ENCODE measurements at places on chromosomes 2 and 18.

DNA sequence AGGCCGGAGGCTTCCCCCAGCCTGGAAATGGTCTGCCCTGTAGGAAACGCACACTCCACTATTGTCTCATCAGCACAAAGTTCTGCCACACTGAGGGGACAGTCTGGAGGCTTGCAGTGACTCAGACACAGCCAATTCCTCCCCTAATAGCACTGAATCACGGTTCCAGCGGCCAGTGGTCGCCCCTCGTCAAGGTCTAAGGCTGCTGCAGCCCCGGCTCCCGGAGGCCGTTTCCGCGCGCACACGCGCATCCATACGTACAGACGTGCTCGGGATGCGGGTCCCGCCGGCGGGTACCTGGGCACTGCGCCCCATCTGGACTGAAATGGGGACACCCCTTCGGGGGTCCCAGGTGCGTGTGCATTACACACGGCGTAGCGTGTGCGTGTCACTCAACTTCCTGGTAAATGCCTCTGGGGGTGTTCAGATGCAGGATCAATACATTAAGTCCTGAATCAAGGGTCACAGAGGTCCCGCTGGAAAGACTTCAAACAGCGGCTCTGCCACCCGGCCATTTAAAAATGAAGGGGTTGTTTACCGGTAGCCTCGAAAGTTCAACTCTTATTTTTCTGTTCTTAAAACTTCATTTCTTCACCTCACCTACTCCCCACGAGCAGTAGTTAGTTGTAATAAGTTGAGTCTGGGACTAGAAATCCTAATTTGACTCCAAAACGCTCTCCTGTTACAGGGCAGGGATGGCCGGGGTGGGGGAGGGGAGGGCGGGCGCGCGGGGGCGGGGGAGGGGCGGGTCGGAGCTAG lies 572 bp upstream of the ZNF516 start:
- DNase-seq = peak; percentile 66

DNA sequence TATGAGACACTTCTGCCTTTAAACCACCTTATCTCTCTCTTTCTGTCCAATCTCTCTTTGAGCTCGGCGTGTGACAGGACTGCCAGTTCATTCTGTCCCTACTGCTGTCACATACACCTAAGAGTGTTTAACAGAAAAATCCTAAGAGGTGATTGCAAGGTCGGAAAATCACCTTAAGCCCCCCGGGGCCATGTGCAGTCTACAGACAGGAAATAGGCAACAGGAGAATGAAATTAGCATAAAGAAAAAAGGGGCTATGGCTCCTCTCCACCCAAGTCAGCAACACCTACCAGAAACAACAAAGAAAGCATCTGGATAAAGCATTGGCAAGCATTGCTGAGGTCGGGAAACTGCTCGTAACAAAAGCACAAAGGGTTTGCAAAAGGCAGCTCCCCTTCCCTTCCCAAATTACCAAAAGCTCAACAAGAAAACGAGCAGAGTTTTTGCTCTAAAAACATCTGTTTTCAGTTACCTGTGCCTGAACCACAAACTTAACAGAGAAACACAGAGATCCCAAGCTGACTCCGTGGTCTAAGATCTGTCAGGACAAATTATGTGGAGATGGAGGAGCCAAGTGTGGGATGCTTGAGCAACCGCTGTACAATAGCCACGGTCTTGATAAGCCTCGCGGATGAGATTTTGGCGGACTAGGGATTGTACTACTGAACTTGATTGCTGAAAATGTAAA lies 30.4 kb downstream of the ANKRD44 start:
- DNase-seq = no peak

GRCh38 chr2:20062615-20063545 lies 11.5 kb upstream of the LAPTM4A start:
- no peak for DNase-seq

DNA sequence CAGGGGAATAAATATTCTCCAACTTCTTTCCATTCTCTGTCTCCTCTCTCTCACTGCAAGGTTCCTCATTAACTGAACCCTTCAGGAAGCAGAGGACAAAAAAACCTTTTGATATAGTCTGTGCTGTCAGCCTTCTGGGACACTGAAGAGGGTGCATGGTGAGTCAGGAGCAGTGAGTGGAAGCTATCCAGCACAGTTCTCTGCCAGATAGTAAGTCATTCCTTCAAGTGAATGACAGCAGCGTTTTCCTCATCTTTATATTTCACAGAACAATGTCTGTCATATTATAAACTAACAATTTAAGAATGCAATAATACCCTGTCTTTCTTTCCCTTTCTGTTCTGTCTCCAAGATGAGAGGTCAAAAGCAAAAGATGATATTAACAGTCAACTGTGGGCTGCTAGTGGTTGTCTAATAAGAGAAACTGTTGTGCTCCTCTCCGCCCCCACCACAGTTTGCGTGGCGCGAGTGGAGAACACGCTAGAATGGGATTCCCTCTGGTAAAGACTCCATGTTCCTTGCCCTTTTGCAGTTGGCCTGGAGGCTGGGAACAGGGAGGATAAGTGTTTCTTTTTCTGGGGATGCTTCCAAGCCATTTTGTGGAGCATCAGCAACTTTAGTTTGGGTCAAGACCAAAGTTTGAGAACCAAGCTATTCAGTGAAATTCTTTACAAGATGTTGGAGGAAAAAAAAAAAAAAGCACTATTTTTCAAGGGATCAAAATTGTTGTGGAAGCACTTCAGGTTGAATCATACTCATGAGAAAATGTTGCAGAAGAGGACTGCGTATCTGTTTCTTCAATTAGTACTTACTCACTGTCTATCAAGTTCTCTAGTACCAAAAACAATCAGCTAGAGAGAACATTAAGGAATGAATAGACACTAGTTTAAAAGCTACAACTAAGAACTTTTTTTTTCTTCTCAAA lies 430.2 kb downstream of the SETBP1 start:
- no peak for DNase-seq

GRCh38 chr2:28591711-28592335 lies 96.0 kb downstream of the PLB1 start:
- no peak for DNase-seq

GRCh38 chr2:118845005-118845521 lies 2.4 kb downstream of the EN1 start:
- no peak for DNase-seq

GRCh38 chr2:105187531-105187930 lies 54.0 kb upstream of the GPR45 start:
- no peak for DNase-seq

GRCh38 chr2:104638190-104638858 lies 215.6 kb upstream of the POU3F3 start:
- DNase-seq = no peak

DNA sequence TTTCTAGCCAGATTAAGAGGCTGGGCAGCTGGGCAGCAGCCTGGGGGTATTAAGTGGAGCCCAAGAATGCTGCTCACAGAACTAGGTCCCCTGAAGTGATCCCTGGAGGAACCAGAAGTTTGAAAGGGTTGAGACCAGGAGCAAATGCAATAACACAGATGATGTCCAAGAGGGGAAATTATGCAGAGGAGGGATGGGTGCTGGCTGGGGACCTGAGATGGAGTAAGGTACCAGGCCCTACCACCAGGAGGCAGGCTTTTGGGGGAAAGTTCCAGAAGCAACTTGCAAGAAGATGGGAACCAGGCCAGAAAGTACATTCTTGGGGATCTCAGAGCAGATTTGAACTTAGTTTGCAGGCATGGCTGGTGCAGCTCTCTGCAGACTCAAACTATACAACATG lies 175.1 kb downstream of the NCK2 start:
- DNase-seq = peak; percentile 78

GRCh38 chr2:21288299-21288698 lies 164.5 kb downstream of the TDRD15 start:
- DNase-seq = no peak

DNA sequence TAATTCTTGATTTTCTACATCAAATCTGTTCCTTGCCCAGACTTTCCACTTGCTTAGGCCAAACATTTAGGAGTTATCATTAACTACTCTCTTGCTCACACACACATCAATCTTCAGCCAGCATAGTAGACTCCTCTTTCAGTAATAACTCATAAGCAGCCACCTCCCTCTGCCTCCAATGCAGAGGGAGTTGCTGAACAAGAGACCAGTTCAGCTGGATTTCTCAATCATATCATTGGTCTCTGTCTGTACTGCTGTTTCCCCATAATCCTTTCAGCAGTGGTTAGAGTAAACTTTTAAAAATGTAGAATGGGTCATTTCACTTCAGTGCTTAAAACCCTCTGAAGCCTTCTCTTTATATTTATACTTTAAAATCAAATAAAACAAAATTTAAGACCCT lies 112.9 kb downstream of the SLC39A10 start:
- no peak for DNase-seq

- no peak for DNase-seq
These were observed 103.8 kb downstream of the EPHA4 start for GRCh38 chr2:221468317-221468716.

DNA sequence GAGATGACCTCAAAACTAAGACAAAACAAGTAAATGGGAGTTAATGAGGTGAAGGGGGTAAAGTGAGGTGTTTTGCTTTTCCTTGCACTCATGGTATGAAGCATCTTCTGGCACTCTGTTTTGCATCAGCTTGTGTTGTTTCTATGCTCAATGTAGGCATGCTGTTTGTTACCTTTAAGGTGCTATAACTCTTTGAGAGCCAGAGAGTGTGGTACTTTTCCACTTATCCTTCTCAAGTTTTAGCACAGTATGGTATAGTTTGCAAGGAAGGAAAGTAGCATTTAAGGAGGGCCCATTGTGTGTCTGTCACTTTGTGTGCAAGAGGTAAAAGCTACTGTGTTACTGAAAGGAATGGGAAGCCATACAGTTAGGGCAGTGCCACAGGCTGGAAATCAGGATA lies 17.5 kb upstream of the CXCR4 start:
- DNase-seq = no peak

DNA sequence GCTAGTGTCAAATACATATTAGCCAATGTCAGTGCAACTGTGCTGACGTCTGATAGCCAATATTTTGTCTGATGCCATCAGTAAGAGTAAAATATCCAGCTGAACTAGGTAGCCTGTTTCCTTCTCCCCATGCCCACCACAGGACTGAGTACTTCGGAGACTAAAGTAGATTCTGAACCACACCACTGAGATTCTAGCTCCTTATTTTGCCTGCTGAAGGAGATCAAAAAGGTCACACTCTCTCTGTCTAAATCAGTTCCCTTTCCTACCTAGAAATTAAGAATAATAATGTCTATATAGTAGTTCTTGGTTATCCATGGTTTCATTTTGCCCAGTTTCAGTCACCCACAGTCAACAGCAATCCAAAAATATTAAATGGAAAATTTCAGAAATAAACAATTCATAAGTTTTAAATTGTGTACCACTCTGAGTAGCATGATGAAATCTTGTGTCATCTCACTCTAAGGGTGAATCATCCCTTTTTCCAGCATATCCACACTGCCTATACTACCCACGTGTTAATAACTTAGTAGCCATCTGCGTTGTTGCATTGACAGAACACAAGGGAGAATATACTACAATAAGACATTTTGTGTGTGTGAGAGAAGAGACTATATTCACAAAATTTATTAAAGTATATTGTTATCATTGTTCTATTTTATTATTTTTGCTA lies 1043.3 kb upstream of the PIK3C3 start:
- no peak for DNase-seq

DNA sequence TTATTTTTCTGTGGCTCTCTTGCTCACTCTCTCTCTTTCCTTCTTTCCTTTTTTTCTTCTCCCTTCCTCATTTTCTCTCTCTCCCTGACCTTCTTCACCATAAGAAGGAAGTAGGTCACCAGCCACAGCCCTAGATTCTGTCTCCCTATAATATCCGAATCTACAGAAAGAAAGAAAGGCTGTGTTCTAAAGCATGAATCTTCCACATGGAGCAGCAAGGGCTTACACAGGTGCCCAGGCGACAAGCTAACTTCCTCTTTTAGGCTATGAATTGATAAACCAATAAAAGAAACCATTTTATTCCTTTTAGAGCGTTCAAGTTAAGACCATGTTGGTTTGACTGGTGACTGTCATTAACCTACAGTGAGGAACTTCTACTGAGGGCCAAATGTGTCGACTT lies 49.3 kb downstream of the CACNB4 start:
- no peak for DNase-seq

GRCh38 chr2:76808732-76809131 lies 713.4 kb downstream of the LRRTM4 start:
- DNase-seq = no peak

DNA sequence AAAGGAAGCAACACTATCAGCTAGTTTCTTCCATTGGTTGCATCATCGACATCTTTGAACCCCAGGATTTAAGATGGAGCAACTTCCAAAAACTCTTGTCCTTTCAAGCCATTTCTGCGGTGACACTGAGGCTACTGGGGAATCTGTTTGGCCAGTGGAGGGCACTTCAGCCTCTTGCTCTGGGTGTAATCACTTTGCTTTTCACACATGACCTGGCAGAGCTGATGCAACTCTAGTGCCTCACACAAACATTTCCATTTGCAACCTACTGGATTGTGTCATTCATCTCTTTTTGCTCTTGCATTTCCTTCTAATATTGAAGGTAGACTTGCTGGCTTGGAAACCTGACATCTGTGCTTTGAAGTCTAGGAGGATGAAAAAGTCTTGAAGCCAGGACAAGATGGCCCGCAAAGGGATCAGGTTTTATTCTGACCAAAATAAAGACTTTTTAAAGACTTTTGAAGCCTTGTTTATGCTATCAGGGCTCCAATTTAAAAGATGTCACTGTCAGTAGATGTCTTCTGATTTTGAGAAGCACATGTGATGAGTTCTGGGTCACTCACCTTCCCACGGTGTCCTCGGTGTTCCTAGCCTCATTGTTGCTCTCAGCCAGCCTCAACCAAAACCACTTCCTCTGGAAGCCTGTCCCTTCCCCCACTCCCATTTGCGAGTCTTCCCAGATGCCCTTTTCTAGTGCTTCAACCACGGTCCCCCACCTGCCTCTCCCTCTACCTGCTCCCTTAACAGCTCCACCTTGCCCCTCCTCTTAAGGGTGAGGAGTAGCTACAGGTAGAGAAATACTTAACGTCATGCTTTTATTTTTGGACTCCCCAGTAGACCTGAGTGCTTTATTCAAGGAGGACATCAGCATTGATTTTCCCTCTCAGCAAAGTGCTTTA lies 69.7 kb upstream of the KCNE4 start:
- peak; percentile 46 for DNase-seq

DNA sequence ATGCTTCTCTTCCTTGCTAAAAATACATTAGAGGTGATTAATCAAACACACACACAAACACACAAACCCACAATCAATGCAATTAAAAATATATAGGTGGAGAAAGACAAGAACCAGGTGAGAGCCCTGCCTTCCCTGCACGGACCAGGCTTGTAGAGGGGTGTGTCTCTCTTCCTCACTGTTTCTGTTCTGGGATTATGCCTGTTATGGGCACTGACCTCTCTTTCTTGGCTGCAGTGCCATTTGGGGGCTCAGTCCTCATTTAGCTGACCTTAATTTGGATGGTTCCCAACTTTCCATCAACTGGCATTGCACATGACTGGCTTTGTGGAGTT lies 89.8 kb downstream of the SH3RF3 start:
- no peak for DNase-seq

GRCh38 chr2:41967476-41968181 lies 80.2 kb upstream of the PKDCC start:
- no peak for DNase-seq

DNA sequence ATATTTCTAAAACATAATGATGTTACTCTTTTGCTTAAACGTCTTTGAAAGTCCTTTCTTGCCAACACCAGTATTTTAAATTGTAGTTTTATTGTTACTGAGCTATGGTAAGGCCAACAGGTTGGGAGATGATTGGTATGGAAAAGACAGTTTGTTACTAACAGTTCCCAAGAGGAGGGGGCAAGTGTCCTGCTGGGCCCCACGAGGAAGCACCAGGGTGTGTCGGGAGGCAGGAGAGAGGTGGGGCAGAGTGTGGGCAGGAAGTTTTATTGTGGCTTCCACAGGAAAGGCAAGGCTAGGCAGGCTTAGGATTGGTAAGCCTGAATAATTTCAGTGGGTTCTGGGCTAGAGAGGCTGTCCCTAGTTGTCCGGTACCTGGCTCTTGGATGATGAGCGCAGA lies 134.3 kb downstream of the SOCS6 start:
- no peak for DNase-seq

GRCh38 chr2:30275256-30275655 lies 43.9 kb downstream of the LBH start:
- no peak for DNase-seq

Measured in WTC11 (cell line).